ENCODE measurements at places on chromosomes 16 and 17.

DNA sequence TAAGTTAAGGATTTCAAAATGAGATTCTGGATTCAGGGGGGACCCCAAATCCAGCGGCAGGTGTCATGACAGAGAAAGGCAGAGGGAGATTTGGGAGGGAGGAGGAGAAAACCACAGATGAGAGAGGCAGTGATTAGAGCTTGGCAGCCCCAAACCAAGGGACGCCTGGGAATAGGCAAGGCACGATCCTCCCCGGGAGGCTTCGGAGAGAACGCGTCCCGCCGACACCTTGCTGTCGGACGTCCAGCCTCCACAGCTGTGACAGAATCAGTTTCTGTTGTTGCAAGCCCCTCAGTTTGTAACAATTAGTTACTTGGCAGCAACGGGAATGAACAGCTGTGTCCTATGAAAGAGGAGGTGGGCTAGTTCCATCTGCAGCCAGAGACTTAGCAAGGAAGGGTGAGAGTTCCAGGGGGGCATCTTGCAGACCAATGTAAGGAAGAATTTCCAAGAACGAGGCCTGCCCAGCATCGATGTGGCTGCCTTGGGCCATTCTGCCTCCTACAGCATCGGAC lies 110.7 kb upstream of the SDK2 start:
- DNase-seq, result no peak

GRCh38 chr16:48317614-48318315 lies 67.4 kb downstream of the SIAH1 start:
- no peak for DNase-seq

- no peak for DNase-seq
These were observed 9.6 kb downstream of the PIK3R6 start for GRCh38 chr17:8857919-8858318.

DNA sequence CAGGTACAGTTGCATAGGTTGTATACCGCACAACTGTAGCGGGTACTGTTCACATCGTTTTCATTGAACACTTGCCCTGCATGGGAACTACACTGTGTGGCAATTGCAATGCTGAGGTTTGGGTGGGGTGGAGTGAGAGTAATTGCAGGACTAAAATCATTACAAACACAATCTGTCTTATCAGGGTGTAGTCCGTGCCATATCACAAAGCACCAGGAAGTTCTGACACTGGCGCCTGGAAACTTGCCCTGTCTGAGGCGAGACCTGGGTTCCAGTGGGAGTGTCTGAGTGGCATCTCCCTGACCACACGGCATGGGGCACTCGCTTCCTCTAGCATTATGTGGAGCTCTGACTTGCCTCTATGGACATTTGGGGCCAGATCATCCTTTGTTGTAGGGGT lies 153.4 kb downstream of the RGS9 start:
- no peak for DNase-seq

DNA sequence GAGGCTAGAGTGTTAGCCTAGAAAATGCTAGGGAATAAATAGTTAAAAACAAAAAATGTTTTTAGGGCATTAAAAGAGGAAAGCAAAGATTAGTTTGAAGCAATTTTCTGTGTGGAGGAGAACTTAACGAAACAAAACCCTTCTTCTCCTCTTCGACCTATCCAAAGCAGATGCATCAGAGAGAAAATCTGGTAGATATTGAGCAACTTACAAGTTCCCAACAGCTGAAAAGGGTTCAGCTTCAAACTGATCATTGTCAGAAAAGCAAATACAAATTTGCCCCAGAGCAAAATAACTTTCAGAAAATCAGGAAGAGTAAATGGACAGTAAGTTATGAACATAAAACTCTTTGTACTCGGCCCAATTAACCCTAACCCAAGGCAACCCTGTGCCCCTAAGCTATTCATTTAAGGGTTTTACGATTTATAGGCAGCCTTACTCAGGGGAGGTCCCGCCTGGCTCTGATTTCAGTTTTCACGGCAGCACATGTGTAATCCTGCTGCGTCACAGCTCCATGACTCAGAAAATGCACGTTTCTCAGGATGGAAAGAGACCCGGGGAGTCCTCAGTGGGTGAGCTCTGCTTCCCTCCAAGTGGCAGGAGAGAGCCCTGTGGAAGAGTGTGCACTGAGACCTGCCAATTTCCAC lies 405.7 kb upstream of the SALL1 start:
- no peak for DNase-seq

DNA sequence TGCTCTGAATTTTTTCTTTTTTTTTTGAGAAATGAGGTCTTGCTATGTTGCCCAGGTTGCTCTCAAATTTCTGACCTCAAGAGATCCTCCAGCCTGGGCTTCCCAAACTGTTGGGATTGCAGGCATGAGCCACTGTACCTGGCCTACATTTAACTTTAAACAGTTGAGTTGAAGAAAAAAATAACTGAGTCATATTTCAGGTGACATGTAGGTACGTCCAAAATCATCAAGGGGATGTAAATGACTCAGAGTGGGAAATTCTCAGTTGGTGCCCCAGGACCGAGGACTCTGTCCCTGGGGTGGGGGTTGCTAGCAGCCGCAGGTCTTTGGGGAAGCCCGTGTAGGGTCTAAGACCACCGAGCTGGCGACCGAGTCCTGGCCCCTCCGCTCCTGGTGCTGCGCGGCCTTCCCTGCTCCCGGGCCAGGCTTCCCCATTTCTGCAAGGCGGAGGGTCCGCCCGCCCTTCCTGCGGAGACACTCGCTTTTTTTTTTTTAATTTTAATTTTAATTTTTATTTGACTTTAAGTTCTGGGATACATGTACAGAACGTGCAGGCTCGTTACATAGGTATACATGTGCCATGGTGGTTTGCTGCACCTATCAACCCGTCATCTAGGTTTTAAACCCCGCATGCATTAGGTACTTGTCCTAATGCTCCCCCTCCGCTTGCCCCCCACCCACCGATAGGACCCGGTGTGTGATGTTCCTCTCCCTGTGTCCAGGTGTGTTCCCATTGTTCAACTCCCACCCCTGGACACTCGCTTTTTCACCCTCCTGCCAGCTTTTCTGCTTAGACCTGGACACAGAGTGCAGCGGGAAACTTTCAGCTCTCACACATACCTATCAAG lies 12.7 kb upstream of the N4BP1 start:
- DNase-seq, result no peak

DNA sequence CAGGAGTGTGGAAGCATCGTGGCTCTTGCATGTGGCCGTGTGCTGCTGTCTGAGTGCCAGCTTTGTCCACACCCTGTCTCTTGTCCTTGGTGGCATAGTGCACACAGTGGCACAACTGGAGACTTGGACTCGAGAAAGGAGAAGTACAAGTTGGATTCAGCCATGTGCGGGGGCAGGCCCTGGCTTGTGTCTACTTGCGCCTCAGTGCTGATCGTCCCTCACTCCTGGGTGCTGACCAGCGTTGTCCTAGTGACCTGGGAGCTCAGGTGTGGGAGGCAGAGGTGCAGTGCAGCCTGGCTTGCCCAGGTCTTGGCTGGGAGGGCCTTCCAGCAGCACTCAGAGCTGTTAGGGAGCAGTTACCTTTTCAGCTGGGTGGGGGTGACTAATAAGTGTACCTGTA lies 20.6 kb downstream of the MPRIP start:
- DNase-seq, result no peak
